ENCODE measurements at places on chromosomes 4 and X.

- DNase-seq: no peak
Measured at GRCh38 chr4:19030048-19030447, 1008.5 kb upstream of the LCORL start.

DNA sequence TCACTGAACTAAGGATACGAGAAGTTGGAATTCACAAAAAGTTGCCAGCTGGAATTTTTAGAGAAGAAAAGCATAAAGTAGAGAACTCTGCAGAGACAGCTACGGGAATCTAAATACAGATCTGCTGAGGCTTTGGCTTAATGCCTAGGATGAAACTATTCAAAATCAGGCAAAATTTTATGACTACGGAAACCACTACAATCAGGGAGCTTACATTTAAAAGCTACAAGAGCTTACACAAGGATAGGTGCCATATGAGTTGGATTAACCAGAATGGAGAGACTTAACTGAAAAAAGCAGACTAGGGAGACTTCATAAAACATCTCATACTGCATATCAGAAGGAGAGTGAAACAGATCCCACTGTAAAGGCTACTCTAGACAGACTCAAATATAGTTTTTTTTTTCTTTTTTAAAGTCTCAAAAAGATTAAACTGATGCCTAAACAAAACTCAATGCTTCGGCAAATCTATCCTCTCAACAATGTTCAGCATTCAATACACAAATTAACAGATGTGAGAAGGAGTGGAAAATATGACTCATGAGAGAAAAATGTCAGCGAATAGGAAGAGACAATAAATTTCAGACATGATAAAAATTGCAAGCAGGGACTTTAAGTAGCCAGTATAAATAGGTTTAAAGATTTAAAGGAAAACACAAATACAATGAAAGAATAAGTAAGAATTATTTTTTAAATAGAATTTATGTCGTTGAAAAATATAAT lies 586.1 kb downstream of the FSTL5 start:
- no peak for DNase-seq

DNA sequence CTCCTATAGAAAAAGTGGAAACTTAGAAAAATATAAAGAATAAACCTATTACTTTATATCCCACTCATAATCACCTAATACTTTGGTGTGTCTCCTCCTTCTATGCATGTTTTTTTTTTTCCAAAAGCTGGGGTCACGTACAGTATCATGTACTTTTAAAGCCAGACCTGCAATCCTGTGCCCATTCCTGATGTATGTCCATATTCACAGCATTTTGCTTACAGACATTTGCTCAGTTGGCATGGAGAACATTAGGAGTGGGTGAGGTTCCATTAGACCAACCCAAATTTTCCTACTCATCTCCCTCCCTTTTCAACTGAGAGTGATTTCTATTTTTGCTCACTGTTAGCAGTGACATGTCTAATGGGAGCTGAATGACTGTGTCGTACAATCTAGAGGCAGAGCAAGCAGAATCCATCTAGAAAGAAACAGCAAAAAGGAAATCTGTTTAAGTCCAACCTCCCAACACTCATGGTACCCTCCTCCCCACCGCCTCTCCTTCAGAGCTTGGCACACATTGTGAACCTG lies 195.6 kb upstream of the KLF3 start:
- no peak for DNase-seq

GRCh38 chr4:31613946-31614623 lies 893.9 kb downstream of the PCDH7 start:
- DNase-seq: peak; percentile 15
